Left ventricle myocardium superior (tissue), 1 donor: ENCODE measurements at places on chromosomes 12 and 14.

- no peak for DNase-seq
These were observed 380.8 kb upstream of the TMEM132C start for GRCh38 chr12:127885954-127886750.

DNA sequence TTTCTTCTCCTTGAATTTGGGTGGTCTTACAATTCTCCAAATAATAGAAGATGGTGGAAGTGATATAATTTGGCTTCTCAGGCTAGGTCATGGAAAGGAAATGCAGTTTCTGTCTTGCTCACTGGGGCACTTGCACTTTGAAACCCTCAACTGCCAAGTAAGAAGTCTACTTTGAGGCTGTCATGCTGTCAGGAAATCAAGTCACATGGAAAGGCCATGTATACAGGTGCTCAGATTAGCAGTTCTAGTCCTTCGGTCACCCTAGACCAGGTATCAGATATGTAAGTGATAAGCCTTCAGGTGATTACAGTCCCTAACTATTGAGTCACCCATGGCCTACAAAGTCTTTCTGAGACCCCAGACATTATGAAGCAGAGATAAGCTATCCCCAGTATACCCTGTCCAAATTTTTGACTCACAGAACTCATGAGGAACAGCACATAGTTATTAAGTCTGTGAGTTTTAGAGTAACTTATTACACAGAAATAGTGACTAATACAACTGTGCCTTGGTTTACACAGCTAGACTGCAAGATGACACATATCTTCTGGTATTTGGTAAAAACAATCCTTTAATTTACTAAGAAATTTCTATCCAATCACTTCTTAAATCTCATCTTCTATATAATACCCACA is 26.3 kb upstream of the BBS10 start:
- no peak for DNase-seq

DNA sequence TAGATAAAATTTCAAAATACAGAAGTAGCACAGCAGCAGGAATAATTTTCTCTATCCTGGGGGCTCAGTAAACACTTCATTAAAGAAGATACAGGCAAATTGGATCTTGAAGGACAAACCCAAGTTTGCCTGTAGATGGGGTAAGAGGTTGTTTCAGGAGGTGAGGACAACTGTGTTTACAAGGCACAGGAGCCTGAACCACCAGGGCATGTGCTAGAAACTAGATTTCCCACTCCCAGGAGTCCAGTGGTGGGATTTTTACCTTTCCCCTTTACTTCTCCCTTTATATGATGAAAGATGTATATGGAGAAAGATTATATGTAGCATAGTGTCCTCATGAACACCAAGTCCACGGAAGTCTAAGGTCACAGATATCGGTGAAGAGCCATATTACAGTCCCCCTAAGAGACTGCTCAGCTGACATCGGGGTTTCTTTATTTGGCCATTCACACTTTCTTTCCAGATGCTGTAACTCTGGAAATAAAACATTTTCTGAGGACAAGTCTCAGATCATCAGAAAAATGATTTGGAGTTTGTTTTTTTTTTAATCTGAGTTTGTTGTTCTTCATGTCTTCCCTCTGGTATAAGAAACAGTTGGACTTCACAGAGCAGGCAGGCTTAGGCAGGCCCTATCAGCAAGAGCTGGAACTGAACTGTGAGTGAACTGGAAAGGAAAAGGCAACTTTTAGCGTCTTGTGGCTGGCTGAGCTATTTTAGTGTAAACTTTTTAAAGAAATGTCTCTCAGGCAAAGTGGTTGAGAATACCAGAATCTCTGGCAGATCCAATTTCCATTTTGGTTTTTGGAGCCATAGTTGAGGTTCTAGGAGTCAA is 8.0 kb upstream of the EVL start:
- no peak for DNase-seq

GRCh38 chr12:114821570-114821969 is 137.6 kb upstream of the TBX3 start:
- no peak for DNase-seq

GRCh38 chr14:34649344-34649743 is 19.4 kb upstream of the SNX6 start:
- no peak for DNase-seq

- DNase-seq: no peak
These were observed 19.8 kb downstream of the GALNT6 start for GRCh38 chr12:51371295-51371953.

GRCh38 chr12:40157336-40157735 is 51.5 kb upstream of the SLC2A13 start:
- no peak for DNase-seq
